ENCODE measurements at places on chromosomes 5 and 9.

GRCh38 chr5:94692581-94692980, 74.1 kb downstream of the SLF1 start:
- ATAC-seq = no peak

DNA sequence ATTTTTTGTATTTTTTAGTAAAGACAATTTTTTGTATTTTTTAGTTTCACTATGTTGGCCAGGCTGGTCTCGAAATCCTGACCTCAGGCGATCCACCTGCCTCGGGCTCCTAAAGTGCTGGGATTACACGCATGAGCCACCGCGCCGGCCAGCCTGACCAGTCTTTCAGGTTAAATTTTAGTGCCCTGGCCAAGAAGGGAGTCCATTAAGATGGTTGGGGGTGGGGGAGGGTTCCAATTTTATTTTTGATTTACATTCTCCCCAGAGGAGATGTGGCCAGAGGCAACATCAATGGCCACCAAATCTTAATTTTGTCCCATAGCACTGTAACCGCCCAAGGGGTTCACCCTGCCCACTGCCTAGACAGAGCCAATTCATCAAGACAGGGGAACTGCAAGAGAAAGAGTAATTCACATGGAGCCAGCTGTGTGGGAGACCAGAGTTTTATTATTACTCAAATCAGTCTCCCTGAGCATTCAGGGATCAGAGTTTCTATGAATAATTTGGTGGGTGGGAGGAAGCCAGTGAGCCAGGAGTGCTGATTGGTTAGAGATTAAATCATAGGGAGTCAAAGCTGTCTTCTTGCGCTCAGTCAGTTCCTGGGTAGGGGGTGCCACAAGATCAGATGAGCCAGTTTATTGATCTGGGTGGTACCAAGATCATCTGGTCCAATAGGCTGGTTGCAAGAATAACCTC, 24.7 kb downstream of the TBCA start:
- peak; percentile 88 for ATAC-seq

DNA sequence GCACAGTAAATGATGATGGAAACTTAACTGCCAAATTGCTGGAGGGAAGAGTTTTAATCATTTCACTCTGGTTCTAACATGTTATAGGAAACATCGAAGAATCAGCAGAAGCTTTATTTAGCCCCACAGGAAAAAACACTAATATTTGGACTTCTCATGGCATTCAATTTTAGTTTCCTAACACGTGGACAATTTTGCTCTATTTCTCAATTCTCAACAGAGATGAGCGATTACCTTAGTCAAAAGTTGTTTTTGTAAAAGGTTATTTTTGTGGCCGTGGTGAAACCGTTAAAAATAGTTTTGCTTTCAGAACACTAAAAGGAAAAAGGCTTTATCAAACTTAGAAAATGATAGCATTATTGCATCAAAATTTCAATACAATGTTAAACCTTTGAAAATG, 235.2 kb downstream of the PLK2 start:
- ATAC-seq = no peak

- ATAC-seq = no peak
Measured at GRCh38 chr5:94040591-94041148, 299.3 kb upstream of the POU5F2 start.

DNA sequence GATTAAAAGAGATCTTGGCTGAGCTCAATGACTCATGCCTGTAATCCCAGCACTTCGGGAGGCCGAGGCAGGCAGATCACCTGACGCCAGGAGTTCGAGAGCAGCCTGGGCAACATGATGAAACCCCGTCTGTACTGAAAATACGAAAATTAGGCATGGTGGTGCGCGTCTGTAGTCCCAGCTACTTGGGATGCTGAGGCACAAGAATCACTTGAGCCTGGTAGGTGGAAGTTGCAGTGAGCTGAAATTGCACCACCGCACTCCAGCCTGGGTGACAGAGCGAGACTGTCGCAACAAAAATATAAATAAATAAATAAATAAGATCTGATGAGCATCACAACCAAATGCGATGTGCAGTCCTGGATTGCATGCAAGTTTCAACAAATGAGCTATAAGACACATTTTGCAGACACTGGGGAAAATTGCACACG, 8.7 kb upstream of the ENG start:
- no peak for ATAC-seq

- no peak for ATAC-seq
Measured at GRCh38 chr5:107555425-107556090, 115.2 kb downstream of the EFNA5 start.

DNA sequence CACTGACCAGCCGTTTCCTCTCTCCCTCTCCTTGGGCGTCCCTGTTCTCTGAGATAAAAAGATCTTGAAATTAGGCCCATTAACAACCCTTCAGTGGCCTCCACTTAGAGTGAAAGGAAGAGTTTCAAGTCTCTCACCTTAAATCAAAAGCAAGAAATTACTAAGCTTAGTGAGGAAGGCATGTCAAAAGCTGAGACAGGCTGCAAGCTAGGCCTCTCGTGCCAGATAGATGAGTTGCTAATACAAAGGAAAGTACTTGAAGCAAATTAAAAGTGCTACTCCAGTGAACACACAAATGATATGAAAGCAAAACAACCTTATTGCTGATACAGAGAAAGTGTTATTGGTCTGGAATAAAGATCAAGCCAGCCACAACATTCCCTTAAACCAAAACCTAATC, 331.3 kb upstream of the SEMA6A start:
- ATAC-seq = no peak

DNA sequence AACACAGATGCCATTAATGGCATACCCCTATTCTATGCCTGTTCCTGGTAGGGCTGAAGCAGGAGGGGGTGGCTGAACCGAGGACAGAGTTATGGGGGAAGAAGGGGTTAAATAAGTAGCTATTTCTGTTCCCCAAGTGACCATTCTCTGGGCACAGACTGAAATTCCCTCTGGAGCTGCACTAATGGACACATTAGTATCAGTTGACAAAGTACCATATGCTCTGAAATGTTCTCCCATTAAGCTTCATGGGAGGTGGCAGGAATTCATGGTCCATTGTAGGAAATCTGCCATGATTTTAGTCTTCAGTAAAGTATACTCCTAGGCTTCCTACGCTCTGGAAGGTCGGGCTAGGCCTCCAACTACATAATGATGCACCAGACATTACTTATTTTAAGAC, 10.5 kb upstream of the FRMPD1 start:
- no peak for ATAC-seq

GRCh38 chr5:80720181-80720580, 65.4 kb upstream of the DHFR start:
- no peak for ATAC-seq

DNA sequence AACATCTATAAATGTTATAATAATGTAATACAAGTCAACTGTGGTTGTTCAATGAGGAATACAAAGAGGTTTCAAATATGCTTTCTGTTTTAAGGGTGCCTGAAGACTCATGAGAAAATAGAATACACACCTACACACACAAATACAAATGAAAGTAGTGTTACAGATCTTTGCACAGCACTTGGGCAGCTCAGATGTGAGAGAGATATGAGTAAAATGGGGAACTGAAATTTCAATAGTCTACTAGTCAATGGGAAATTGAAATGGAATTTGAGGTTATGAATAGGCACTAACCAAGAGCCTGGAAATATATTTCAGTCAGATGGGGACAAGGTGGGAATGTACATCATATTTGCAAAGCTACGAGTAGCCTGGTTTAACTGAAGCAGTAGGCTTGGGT, 96.6 kb downstream of the ISL1 start:
- ATAC-seq = no peak

- no peak for ATAC-seq
Measured at GRCh38 chr9:36718612-36719011, 145.9 kb downstream of the MELK start.

GRCh38 chr5:32562843-32563242, 22.5 kb upstream of the SUB1 start:
- ATAC-seq = no peak

- no peak for ATAC-seq
Measured at GRCh38 chr9:93665637-93666438, 89.5 kb downstream of the PHF2 start.

DNA sequence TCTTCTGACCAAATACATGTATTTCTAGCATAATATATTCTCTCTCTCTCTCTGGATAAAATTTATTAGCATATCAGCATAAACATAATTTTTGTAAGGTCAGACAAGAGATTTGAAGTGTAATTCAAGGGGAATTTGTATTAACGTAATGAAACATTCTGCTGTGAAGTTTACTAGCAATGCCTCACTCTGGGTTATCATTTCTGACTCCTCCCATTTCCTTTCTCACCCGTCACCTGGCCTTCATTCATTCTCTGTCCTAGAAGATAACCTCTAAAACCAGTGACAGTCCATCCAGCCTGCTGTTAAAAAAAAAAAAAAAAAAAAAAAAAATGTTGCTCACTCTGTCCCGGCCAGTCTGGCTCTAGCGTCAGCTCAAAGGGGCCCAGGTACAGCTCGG, 27.1 kb downstream of the GRAMD2B start:
- peak; percentile 53 for ATAC-seq

DNA sequence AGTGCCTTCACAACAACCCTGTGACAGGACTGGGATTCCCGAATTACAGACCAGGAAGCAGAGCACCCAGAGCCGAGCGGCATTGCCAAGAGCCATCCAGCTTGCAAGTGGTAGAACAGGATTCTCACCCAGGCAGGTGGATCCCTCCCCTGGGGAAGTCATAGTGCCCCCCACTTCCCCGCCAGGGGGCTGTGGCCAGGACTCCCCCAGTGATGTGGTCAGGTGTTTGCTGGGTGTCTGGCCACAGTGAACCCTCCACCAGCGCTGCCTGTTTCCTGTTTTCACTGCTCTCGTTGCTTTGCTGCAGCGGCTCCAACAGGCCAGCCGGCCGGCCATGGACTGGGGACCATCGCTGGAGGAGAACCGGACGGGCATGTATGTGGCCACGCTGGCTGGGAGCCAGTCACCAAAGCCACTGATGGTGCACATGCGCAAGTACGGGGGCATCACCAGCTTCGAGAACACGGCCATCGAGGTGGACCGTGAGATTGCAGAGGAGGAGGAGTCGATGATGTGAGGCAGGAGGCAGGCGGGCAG, 19.3 kb downstream of the SLC6A7 start:
- peak; percentile 23 for ATAC-seq

GRCh38 chr9:77712533-77713130, 64.5 kb upstream of the GNA14 start:
- ATAC-seq = peak; percentile 50

GRCh38 chr9:81609782-81610739, 79.3 kb downstream of the TLE1 start:
- ATAC-seq = no peak

DNA sequence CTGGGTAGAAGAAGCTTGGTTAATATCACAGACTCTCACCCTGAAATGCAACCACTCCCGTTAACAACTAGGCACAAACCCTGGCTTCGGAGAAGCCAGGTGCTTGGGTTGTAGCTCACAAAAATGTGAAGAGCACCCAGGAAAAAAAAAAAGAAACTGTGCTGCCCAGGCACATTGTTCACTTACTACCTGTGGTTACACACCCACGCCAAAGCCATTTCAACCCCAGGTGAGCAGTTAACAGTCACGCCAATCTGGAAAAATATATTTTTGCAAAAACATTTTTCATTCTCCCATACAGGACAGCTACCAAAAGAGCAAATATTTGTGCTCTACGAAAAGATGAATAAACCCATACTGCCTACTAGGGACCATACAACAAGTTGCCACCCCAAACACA, 49.2 kb downstream of the SIL1 start:
- ATAC-seq = no peak

DNA sequence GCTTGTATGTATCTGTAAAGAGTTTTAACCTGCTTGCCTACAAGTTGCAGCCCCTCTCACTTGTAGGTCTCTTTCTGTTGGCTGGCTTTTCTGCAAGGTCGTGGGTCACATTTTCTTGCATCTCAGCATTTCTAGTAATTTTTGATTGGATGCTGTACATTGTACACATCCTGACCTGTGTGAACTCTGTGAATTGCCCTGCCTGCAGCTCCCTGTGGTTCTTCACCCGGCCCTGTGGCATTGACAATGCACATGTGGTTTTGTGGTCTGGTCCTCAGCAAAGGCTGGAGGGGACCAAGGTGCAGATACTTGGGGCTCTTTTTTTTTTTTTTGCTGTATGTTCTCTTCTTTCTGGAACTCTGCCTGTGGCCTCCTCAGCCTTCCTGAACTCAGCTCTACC, 53.6 kb downstream of the WNK2 start:
- ATAC-seq = no peak

DNA sequence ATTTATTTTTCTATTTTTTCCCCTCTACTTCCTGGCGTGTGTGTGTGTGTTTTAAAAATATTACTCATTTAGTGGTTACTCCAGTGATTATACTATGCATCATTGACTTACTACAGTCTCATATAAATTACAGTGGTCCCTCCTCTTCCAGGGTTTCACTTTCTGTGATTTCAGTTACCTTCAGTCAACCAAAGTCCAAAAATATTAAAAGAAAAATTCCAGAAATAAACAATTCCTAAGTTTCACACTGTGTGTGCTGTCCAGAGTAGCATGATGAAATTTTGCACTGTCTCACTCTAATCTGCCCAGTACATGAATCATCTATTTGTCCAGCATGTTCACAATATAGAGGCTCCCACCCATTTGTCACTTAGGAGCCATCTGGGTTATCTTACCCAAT, 47.4 kb upstream of the CCDC112 start:
- no peak for ATAC-seq

DNA sequence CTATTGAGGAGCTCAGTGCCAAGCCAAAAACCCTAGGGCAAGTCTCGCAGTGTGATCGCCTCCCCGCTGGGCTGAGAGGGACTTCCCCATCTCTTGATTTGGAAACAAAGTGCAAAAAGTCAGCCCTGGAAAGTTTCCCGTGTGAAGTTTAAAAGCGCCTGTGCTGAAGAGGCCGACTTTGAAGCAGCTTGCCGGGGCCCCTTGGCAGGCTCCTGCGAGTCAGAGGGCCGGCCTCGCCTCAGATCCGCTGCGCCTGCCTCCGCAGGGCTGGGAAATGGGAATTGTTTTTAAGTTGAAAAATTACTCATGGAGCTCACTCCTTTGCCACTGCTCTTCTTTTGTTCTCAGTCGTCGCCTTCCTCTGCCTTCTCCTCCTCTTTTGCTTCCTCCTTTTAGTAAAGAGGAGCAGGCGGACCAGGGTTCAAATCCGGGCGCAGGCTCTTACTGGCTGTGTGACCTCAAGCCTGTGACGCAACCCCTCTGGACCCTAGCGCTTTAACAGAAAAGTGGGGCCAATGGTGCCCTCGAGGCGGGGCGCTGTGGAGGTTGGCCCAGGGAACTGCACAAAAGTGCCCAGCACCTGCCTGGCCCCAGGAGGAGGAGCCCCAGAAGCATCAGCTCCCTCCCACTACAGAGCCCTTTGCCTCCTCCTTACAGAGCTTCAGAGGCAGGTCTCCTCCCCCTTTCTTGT, 14.7 kb upstream of the LHX2 start:
- ATAC-seq = peak; percentile 66

DNA sequence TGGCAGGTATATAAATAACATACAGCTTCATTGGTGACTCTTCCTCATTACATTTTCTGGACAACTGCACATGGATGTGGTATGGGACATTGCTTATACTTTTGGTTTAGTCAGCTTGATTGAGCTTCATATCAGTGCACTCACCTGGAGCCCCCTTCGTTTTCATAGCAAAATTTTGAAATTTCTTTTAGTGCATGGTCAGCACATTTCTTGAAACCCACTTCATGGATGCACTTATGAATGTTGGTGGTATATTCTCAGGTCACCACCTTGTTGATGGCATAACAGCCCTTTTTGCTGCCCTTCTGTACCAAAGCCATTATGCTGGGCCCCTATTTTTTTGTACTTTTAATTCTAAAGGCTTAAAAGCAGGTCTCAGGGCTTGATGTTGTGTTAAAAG, 16.7 kb upstream of the LRRC70 start:
- ATAC-seq = no peak

GRCh38 chr5:157109744-157110143, 900 bp upstream of the HAVCR2 start:
- peak; percentile 67 for ATAC-seq

All from activated T-helper 17 cell treated with anti-CD3 and anti-CD28 coated beads, Interleukin-2, amount 50 U/mL, for 72 hours (primary cell).